ENCODE measurements at places on chromosomes 13 and 19.
A peak's percentile ranks its signal among the peaks of the same experiment; 100 is the strongest.

DNA sequence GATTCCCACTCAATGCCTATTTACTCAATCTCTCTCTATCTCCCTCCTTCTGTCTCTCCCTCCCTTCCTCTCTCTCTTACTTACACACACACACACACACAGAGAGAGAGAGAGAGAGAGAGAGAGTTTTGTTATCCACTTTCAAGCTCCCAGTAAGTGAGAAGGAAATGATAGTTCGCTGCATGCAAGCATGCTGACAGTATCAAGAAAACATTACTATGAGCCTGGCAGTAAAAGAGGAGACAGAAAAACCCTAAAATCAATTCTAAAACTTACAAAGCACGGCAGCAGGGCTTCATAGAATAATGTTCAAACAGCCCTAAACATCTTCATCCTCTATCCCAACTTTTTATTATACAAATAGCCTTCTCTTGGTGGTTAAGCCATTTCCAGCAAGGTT is 171.9 kb downstream of the FOXO1 start:
- DNase-seq, result no peak

DNA sequence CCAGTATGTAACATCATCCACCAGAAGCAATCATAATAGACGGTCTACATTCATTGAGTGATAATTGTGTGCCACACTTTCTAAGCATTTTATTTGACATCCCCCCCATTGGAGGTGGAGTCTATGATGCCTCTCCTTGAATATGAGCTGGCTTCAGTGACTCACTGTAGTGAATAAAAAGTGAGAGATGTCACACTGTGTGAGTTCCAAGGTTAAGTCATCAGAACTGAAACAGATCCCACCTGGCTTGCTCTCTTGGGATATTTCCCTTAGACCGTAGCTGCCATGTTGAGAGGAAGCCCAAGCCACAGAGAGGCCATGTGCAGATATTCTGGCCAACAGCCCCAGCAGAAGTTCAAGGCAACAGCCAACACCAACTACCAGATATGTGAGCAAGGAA is 12.6 kb downstream of the RTBDN start:
- DNase-seq, result no peak

GRCh38 chr19:30284885-30285284 is 87.3 kb upstream of the ZNF536 start:
- no peak for DNase-seq

DNA sequence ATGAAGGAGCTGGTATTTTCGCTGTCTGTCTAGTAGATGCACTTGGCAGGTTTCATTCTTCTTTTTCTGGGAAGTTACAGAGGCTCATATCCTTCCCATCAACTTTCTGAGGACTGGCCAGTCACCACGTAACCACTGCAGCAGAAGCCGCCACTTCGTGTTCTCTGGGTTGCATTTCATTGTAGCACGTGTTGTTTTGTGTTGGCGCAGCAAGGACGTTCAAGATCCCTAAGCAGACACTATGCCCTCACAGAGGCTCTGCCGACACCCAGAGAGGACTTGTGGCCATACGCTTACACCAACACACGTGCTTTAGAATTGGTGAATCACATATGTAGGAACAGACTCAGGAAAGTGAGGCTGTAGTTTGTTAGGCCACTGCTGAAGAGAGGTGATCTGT is 42.2 kb upstream of the TEX29 start:
- no peak for DNase-seq

- no peak for DNase-seq
Measured at GRCh38 chr13:46008631-46009030, 43.9 kb downstream of the ZC3H13 start.

GRCh38 chr13:105599477-105600037 is 935.9 kb downstream of the EFNB2 start:
- no peak for DNase-seq

DNA sequence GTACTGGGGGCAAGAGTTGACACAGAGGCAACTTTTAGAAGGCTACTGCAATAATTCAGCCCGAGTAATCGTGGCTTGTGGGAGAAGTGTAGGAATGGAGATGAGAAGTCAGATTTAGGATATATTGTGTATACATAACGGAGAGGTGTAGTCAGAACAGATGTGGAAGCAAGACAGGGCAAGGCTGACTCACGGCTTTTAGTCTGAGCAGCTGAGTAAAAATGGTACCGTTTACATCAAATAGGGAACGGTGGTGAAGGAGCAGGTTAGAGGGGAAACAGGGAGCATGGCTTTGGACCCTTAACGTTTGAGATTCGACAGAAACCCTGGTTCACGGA is 796 bp upstream of the LSM14A start:
- DNase-seq, result no peak

DNA sequence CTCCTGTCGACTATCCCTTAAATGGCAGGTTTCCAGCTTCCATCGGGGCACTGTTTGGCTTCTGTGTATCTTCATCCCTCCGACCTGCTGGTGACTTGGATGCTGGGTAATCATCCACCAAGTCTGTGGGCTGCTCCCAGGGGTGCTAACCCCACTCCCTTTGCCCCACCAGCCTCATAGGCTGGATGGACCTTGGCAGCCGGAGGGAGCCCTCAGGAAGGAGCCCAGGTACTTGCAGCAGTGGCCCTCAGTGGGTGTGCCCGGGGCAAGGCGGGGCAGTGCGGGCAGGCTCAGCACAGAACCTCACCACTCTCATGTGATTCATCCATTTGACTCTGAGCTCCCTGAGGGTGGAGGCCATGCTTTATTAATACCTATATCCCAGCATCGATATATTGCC is 27.4 kb upstream of the TUBGCP3 start:
- DNase-seq, result no peak

- DNase-seq, result no peak
Measured at GRCh38 chr19:55519451-55520311, 17.3 kb downstream of the SBK2 start.

- no peak for DNase-seq
Measured at GRCh38 chr13:46527237-46527636, 25.7 kb upstream of the LRCH1 start.

DNA sequence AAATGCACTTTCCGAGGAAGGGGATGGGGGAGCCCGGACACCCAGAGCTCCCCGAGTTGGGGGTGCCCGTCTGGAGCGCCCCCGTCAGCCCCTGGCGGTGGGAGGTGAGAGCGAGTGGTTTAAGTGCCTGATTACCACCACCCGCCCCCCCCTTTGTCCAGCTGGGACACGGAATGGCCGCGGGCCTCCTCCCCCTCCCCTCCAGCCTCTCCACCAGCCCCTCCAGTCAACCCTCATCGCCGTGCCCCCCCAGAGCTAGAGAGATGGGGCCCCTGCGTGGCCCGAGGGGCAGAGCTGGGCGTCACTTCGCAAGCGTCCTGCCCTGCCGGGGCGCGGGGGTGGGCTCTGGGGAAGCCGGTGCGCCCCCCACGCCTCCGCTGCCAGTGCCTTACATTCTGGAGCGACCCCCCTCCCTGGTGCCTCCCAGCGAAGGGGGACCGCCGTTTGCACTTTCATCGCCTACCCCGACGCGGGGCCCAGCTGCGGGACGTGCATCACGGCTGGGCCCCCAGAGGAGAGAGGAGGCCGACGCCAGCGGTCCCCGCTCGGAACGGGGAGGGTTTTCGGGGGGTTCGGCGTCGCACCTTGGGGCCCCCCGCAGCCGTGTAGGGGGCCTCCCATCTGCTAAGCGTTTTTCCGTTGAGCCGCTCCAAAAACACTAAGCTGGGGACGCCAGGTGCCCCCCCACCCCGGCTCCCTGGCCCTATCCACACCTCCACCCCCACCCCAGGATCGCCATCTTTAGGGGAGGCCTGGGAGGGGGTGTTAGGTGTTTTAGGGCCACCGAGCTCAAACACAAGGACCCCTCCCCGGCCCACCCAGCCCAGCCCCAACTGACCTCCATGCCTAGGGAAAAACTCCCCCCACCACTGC is 16.4 kb downstream of the SMIM24 start:
- no peak for DNase-seq

- DNase-seq, result no peak
Measured at GRCh38 chr13:41028051-41028450, 8.9 kb upstream of the ELF1 start.

GRCh38 chr19:12899891-12900518 is 9.0 kb downstream of the GCDH start:
- DNase-seq, result no peak

GRCh38 chr19:7528522-7529245 is 6.3 kb downstream of the MCOLN1 start:
- DNase-seq, result no peak

DNA sequence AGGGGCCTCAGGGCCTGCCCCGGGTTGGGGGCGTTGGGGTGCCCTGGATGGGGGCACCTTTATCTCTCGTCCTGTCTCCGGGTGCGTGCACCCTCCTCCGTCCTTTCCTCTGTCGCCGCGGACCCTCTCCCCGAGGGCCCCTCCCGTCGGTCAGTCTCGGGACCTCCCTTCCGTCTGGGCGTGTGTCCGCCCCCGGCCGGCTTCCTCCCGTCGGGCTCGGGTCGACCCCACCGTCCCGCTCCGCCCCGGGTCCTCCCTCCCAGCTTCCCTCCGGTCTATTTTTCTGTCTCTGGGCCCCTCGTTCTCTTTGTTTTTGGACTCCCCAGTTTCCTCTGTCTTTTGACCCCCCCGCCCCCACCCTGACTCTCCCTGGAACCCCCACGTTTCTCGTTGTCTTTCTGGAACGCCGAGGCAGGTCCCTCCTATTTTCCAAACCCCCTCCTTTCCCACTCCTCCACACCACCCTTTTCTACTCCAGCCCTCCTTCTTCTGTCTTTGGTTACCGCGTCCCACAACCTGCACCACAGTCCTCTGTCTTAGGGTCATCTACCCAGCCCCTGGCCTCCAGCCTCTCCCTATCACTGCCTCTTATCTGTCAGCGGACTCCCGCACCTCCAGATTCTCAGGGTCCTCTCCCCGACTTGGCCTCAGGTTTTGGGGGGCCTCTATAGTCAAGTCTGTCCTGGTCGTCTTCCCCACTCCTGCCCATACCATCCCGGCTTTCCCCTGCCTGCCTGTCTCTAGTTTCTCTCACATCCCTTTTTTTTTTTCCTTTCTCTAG is 757 bp downstream of the EGLN2 start:
- DNase-seq, result no peak

DNA sequence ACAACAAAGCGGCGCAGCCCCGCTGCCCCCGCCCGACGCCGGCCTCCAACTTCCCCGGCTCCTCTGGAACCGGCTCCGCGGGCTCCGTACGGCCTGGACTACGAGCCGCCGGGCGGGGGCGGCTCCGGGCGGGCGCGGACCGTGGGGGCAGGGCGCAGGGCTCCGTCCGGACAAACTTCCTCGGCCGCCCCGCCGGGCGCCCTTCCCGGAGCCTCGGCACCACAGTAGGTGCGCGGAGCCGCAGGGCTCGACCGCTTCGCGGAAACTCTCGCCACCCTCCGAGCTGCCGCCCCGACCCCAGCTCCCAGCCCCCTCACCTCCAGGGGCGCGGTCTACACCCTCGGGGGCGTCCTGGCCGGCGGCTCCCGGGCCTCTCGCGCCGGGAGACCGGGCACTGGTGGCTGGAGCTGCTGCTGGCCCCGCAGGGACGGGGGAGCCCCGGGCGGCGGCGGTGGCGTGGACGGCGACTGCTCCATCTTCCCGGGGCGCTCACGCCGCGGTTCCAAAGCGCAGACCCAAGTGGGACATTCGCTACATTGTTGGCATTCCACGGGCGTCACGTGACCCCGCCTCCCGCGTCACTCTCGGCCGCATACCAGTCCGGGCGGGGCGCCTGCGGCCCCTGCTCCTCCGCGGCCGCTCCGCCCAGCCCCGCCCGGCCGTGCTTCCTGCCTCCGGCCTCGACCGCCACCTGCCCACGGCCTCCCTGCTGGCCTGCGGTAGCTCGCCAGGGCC is at the start of gene LATS2:
LATS2 (minus strand) TSS at position 558 of the 735 bp plus-strand sequence. CDS start 15,560 bp downstream, outside the sequence.
- DNase-seq, result peak; percentile 40

DNA sequence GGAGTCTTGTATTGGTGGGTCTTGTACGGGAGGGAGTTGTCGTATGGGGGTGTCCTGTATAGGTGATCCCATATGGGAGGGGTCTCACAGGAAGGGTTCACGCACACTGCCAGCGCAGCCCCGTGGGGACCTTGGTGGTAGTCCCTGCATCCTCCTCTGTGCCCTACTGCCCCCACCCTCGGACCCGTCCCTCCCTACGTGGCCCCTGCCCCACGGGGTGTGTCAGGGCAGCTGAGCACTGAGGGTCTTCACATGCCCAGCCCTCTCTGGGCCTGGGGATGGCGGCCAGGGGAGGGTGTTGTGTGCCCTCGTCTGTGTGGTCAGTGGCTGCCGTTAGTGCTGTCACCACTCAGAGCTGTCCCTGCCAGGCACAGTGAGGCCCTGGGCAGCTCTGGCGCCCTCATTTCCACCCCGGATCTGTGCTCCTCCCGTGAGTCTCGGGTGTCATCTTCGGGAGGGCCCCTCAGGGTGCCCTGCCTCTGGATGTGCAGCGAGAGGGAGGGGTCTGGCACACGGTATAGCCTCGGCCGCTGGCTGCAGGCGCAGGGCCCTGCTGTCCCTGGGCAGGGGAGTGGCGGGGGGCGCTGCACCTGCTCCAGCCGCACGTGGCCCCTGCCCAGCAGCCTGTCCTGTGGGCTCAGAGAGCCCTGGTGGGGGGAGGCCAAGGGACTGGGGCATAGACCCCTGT is 16.0 kb upstream of the GNA15 start:
- DNase-seq, result no peak

GRCh38 chr13:22107549-22107948 is 436.7 kb downstream of the FGF9 start:
- no peak for DNase-seq

GRCh38 chr13:79075703-79076102 is 330.4 kb downstream of the RBM26 start:
- DNase-seq, result no peak

DNA sequence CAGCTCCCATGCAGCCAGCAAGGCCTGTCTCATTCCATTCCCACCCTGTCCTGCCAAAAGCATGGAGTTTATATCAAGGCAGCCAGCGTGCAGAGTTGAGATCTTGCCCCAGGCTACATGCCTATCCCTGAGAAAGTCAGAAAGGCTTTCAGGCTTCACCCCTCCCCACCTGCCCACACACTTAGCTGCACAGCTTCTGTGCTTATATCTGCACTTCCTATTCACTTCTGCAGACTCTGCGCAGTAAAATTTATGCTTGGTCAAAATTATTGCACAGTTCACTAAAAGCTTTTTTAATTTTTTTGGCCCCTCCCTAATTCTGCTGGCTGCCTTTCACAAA is 12.5 kb upstream of the ZNF675 start:
- no peak for DNase-seq

DNA sequence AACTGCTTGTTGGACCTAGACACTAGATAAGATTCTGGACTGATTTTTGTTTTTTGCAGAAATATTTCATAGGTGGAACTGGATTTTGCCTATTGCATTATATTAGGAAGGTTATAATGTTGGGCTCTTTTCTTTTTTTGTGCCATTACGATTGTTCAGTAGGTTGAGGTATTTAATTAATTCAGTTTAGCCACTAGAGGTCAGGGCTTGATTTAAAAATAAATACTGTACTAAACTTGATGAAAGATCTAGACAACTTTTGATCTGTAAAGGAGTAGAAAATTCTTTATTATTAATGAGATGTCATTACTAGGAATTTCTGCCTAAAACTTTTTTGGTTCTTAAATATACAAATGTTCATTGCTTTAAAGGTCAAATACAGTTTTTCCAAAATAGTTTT is 15.2 kb upstream of the SUPT20H start:
- DNase-seq, result no peak

DNA sequence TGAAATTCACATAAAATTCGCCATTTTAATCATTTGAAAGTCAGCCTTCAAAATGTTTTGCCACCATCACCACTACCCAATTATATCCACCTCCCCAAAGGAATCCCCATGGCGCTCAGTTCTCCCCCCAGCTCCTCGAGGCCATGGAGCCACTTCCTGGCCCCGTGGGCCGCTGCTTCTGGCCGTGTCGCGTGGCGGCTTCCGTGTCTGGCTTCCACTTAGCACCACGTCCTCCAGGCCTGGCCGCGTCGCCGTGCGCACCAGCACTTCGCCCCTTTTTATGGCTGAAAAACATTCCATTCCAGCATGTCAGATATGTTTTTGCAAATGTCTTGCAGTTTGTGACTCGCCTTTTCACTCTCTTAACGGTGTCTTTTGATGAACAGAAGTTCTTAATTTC is 46.7 kb upstream of the DCUN1D2 start:
- DNase-seq, result no peak
